ENCODE measurements at places on chromosomes 4 and X.

DNA sequence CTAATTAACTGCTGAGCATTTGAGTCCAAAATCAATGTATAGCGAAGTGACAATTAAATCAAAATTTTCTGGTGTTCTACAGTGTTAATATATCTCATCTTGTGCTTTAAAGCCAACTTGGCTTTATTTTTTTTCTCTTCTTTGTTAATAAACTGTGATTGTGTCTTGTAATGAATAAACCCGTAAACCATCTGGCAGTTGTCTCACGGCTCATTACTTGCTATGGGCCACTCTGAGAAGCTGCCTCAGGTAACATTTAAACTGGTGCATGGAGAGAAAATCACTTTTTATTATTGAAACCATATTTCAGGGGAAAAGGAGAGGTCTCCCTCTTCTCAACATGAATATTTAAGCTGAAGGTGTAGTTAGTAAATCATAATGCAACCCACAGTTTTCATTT lies 694.0 kb downstream of the KCTD8 start:
- no peak for DNase-seq

DNA sequence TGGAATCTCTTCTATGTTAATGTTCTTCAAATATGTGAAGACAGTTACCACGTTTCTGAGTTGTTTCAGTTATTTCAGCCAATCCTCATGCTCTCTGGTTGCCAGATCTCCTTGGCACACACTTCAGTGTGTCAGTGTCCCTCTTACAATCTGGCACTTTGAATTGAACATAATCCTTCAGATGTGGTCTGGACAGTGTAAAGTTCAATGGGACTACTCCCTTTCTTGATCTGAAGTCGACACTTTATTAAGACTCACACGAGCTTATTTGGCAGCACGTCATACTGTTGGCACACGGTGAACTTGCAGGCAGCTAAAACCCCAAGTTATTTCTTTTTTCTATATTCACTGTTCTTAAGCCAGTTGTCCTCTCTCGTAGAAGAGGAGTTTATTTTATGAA lies 28.2 kb downstream of the ARSJ start:
- DNase-seq: no peak

- DNase-seq: no peak
These were observed 42.4 kb upstream of the PABPC4L start for GRCh38 chr4:134243742-134244713.

DNA sequence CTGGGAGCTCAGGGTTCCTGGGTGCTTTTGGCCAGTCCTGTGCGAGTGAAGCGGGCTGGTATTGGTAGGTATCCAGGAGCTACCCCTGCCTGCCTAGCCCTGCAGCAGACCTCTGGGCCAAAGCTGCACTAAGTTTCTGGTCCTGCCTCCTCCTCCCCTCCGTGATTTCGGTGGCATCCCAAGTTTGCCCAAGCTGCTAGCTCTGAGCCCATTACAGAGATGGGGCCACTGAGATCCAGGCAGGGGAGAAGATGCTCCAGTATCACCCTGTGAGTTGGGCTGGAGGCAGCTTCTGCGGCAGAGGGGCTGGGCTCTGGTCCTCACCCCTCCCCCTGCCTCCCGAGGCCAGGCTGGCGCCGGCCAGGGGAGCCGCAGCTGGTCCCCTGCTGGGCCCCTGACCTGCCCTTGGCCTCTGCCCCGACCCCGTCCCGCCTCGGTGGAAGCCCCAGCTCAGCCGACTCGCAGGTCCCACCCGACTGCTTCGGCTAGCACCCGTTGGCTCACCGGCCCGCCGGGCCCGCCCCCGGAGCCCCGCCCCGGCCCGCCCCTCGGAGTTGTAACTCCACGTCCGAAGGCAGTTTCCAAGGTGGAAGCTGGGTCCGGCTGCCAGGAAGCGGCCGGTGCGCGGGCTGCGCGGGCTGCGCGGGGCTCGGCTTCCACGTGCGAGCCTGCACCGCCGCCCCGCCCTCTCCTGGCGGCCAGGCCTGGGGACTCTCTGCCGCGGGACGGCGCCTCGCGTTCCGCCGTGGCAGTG lies at the start of gene DUSP9:
TSS of gene DUSP9 (plus strand) at position 584 of the 754 bp plus-strand sequence. CDS start 751 bp downstream, outside the sequence.
- no peak for DNase-seq

- DNase-seq: no peak
These were observed 7.8 kb upstream of the PLS3 start for GRCh38 chrX:115553171-115553570.

DNA sequence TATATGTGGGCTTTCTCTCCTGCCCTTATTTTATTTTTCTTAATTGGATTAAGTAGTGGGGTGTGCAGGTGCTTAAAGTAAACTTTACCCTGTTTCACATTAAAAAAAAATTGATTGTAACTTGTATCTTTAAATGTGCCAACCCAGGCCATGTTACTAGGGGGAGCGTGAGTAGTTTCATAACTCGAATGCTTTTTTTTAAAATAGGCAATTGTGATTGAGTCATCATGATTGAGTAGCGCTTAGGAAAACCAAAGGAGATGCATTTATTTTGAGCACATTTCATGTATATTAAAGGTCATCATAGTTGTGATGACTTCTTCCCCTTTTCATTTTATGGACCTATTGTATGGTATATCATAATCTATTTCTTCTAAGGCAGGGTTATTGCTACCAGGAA lies 32.2 kb downstream of the GPAT3 start:
- DNase-seq: no peak

DNA sequence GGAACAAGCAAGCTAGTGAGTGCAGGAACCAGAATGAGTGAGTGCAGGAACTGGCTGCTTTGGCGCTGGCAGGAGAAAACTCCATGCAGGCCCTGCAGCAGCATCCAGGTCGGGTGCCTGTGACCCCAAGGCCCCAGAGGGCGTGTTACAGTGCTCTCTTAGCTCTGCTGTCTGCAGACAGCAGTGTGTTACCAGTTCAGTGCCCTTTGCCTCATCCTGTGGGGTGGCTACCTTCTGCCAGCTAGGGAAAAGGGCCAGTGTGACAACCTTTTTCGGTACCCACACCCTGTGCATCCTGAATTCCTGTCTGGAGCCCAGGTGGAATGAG lies 202.3 kb upstream of the SMIM31 start:
- no peak for DNase-seq

DNA sequence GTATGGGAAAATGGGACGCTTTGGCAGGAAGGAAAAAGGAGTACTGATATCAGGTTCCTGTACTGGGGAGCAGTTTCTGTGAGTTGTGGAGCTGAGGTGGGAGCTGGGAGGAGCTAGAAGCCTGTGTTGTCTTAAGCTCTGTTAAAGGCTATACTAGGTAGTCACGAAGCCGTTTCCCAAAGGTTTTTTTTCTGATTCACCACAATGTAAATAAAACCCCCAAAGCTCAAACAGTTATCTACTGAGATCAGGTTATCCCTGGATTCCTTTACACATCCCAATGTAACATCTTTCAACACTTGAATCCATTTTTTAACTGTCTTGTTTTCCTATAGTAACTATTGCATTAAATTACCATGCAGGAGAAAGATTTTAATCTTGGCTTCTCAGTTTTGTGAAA lies 297.4 kb upstream of the SFRP2 start:
- DNase-seq: no peak

DNA sequence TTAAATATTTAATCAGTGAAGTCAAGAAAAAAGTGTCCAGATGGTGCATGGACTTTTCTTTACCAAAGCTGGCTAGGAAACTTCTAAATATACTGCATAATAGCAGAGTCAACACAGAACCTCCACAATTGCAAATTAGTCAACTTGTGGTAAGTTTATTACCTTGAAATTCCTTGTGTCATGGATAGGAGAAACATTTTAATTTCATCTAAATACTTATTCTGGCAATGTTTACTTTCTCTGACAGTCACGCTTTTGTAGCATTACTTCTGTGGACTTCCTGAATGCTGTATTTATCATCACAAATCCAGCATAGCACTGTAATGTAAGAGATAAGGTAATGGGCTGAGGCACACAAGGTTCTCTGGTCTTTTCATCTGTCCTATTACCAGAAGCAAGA lies 2266.1 kb downstream of the PCDH7 start:
- no peak for DNase-seq

- DNase-seq: no peak
These were observed 174.4 kb downstream of the PDGFC start for GRCh38 chr4:156797206-156797605.

DNA sequence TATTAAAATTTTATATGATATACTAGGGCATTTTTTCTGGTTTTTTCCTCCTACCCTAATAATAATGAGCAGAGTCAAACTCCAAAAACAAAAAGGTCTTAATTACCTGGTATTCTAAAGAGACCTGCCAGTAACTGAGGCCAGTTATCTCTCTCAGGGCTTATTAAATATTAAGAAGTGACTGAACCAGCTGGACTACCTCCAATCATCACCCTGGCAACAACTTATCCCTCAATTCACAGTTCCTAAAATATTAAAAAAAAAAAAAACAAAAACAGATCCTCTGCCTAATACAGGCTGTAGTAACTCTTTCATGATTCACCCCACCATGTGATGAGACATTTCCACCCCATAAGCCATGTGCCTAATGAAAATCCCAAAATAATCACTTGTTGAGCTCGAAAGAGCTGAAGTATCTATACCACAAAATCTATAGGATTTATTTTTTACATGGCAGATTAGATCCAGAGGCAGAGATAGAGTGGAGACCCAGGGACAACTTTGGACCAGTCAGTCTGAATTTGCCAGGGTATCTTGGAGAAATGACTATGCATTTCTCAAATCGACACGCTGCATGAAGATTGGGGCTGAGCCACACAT lies 698.0 kb downstream of the FAT4 start:
- no peak for DNase-seq

- DNase-seq: no peak
These were observed 28.8 kb upstream of the CFAP47 start for GRCh38 chrX:35890699-35891098.

DNA sequence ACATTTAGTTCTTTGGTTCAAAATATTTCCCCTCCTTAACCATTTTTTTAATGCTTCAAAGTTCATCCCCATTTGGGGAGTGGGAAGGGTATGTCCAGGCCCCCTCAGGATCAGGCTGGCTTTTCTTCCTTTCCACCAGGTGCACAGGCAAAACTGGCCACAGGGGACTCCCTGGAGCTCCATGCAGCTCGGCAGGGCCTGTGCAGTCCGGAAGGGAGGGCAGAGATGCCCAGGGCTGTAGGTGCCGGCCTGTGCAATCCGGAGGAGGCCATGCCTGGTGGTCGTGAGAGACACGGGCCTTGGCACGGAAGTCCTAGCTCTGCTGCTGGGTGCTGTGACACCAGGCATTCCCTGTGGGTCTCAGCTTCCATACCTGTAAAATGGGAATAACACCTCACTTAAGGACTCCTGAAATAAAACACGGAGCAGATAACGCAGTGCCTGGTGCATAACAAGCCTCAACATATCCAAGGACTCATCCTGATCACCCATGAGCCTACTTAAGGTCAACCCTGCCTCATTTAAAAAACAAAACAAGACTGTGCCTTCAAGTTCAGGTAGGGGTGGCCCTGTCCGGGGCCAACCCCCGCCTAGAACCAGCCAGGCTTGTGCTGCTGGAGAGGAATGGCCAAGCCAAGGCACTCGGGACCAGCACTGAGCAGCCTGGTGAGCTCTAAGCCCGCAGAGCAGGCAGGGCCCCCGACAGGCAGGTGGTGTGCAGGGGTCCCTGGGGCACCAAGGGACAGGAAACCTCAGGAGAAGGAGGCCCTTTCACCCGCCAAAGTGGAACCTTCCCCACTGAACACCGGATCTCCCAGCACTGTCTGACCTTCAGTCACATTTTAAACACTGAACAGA lies 21.2 kb upstream of the CYP4V2 start:
- no peak for DNase-seq

DNA sequence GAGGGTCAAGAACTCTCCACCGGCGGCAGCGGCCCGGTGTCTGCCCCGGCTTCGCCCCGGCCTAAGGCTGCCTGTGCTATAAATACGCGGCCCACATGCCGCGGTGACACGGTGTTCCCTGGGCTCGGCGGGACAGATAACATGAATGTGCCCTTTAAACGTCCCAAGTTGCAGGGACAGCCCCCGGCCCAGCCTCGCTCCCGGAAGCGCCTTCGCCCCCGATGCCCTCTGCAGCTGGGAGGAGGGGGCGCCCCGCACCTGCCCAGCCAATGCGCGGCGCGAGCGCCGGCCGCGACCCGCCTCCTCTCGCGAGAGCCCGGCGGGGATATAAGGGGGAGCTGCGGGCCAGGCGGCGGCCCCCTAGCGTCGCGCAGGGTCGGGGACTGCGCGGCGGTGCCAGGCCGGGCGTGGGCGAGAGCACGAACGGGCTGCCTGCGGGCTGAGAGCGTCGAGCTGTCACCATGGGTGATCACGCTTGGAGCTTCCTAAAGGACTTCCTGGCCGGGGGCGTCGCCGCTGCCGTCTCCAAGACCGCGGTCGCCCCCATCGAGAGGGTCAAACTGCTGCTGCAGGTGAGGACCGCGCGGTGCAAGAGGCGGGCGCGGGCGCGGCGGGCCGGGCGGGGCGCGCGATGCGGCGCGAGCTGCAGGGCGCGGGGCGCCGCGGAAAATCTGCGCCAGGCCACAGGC lies at the start of gene SLC25A4:
TSS of gene SLC25A4 (plus strand) at position 355 of the 689 bp plus-strand sequence. CDS start at position 462, 107 bp downstream.
- DNase-seq: peak; percentile 56

DNA sequence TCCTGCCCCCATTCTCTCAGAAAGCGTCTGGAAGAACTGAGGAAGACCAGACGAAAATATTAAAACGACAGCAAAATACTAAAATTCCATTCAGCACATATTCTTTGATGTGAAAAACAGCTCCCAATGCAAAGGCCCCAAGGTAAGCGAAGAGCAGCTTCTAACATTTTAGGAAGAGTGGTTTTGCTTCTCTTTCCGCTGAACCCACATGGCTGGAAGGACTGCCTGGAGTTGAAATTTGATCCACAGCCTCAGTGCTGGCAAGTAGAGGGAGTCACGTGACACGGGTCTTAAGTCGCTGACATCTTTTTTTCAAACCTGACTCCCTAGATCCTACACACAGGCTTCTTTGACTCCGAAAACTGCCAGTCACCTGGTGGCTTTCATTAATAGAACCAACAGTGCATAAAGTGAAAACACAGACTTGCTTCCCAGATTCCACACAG lies at the start of gene FAM13A:
TSS of gene FAM13A (minus strand) at position 233 of the 446 bp plus-strand sequence. CDS start at position 12, 221 bp downstream.
- DNase-seq: no peak

- no peak for DNase-seq
These were observed 197.2 kb downstream of the CBR4 start for GRCh38 chr4:168812806-168813205.

DNA sequence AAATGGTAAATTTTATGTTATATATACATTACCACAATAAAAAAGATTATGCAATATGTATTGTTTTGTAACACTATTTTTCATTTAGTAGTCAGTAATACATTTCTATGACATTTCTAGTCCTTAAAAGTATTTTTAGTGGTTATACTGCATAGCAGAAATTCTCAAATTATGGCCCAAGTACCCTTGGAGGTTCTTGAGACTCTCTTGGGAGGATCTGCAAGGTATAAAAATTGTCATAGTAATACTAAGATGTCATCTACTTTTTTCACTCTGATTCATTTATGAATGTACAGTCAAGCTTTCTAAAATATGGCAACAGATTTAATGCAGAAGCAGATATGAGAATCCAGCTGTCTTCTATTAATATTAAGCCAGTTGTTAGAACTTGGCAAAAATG lies 138.6 kb upstream of the NAP1L5 start:
- no peak for DNase-seq

DNA sequence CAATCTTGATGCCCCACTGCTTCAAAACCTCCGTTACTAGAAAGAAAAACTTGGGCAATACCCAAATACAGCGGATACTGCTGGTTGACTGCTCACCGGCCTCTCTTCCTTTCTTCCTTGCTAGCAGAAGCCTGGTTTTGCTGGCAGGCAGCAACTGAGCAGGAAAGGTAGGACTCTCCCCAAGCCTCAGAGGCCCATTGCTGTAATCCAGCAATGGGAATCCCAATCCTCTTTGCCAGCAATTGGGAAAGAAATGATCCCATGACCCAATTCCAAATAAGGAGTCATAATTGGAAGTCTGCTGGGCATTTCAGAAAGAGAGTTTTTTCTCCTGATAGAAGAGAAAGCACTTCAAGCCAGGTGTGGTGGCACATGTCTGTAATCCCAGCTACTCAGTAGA lies 394.5 kb downstream of the BCOR start:
- no peak for DNase-seq
